Sigmoid colon (tissue), 7 donors: ENCODE measurements at places on chromosomes 1 and 21. TPM values are rescaled to one million over a fixed set of nuclear protein-coding genes. Genes with fewer than 3 reads are reported as not detected.

Gene FCER1G
- 243 TPM for polyA plus RNA-seq

- H3K4me1 ChIP-seq, result no peaks in the 10 kb centered on the region
- H3K4me3 ChIP-seq, result no peak overlapping the region
- H3K27me3 ChIP-seq, result no peaks in the 10 kb centered on the region
Observed at GRCh38 chr21:42202321-42202720, 16.6 kb upstream of the ABCG1 start.

GRCh38 chr1:206456577-206457370 is 13.5 kb upstream of the IKBKE start:
- DNase-seq, result no peak
- no peak overlapping the region for H3K4me3 ChIP-seq
- H3K27me3 ChIP-seq, result no peaks in the 10 kb centered on the region
- no peaks in the 10 kb centered on the region for H3K4me1 ChIP-seq
- no peak overlapping the region for H3K27ac ChIP-seq

GRCh38 chr1:79646880-79647279 is 640.4 kb upstream of the ADGRL4 start:
- H3K4me3 ChIP-seq, result no peak overlapping the region
- H3K4me1 ChIP-seq, result no peaks in the 10 kb centered on the region
- H3K27ac ChIP-seq, result no peak overlapping the region
- H3K27me3 ChIP-seq, result no peaks in the 10 kb centered on the region
- DNase-seq, result no peak
- H3K36me3 ChIP-seq, result no peaks in the 10 kb centered on the region

- H3K4me3 ChIP-seq, result no peak overlapping the region
- no peak for DNase-seq
- H3K4me1 ChIP-seq, result peaks cover 20% of the 10 kb centered on the region
- H3K36me3 ChIP-seq, result no peaks in the 10 kb centered on the region
- no peaks in the 10 kb centered on the region for H3K27me3 ChIP-seq
Observed at GRCh38 chr1:184661801-184662200, 92.9 kb downstream of the EDEM3 start.
